ENCODE measurements at places on chromosomes 12 and 14.

- DNase-seq = no peak
Measured at GRCh38 chr12:92821142-92821541, 108.0 kb downstream of the EEA1 start.

DNA sequence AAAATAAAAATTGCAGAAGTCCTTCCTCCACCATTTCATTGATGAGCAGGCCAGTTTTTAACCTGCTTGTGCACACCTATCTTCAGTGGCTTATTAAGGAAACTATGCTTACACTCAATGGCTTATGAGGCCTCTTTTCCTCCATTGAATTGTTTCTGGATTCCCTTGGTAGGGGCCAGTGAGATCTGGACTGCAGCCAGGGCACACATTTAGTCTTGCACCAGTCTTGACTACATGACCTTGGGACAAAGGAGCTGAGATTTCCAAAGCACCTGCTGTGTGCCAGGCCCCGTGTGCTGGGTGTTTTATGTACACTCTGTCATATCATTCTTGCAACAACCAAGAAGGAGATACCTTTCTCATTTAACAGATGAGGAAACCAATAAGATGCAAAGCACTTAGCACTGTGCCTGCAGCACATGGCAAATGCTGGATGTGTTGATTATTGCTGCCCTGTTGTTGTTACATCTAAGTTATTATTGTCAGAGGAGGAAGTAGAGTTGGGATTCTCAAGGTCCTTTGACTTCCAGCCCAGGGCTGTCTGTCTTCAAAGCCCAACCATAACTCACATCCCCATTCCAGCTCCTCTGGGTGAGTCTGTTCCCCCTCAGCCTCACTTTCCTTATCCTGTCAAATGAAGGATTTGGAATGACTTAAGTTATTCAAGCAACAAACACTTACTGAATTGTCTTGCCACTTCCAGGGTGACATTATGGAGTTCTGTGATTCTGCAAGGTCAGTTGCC is 31.6 kb upstream of the RIN3 start:
- no peak for DNase-seq

GRCh38 chr14:53161758-53162435 is 8.8 kb upstream of the DDHD1 start:
- no peak for DNase-seq

DNA sequence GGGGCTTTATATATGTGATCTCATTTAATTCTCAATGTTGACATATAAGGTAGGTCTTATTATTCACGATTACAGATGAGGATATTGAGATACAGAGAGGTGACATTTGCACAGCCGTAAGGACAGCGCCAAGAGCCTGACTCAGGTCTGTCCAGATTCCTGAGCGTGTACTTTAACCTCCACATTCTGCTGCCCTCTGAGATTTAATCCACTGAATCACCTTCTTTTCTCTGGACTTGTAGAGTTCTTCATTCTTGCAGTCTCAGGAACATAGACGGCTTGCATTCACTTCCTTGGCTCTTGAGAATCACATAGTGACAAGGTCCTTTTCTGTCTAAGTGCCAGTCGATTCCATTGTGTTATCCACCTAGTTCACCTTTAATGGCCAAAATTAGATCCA is 141.0 kb upstream of the ARHGAP5 start:
- DNase-seq = no peak

- no peak for DNase-seq
Measured at GRCh38 chr12:21438643-21439042, 1.2 kb downstream of the PYROXD1 start.

DNA sequence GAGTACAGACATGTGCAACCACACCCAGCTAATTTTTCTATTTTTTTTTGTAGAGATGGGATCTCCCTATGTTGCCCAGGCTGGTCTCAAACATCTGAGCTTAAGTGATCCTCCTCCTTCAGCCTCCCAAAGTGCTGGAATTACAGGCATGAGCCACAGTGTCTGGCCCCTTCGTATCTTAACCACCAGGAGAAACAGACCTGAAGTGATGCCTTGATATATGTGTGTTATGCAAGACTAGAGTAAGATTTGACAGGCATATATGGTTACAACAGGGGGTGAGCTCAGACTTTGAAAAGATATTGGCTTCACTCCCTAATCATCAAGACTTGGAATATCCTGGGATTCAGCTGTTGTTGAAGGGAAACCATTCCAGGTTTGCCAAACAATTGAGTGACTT is 10.7 kb upstream of the GALNT6 start:
- DNase-seq = no peak

DNA sequence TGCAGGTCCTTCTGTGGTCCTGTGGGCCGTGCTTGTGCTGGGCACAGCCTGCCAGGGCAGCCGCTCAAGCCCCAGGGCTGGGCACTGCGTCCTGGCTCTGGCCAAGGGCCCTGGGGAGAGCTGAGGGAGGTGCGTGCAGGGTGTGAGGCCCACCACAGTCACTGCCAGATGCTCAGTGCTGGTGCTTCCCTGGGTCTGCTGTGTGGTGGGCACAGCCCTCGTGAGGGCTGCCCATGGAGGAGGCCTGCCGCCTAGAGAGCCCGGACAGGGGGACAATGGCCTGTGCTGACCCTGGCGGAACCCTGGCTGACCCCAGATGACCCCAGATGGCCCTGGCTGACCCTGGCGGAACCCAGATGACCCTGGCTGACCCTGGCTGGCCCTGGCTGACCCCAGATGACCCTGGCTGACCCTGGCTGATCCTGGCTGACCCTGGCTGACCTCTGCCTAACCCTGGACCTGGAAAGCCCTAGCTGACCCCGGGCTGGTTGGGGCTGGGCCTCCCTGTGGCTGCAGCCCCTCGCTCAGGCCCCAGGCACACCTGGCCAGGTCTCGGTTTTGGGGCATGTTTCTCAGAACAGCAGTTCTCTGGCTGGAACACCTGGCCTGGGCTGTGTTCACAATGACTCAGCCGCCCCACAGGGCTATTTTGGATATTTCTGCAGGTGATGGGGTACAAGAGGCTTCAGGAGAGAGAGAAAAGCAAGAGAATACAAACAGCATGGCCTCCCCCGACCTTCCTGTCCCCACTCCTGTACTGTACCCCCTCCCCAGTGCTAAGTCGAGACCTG is 55.4 kb downstream of the TMEM121 start:
- no peak for DNase-seq

GRCh38 chr14:100381395-100382105 is 58.4 kb downstream of the SLC25A47 start:
- DNase-seq = no peak

GRCh38 chr12:23535441-23535840 is 414.0 kb downstream of the SOX5 start:
- DNase-seq = no peak

DNA sequence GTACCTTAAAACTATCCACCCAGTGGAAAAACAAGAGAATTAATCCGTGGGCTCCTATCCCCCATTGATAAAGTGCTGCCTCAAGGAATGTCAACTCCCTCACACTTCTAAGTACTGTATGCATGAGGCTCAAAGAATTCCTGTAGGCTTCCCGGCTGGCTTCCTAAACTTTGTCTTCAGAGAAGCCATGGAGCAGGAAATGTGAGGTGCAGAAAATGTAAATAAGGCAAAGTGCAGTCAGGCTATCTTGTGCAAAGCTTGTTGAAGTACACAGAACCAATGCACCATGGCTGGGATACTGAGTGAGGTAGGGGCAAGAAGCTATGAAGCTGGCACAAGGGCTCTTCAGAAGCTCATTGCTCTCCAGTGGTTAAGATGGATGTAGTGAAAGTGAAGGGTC is 611.0 kb downstream of the FSCB start:
- DNase-seq = no peak

DNA sequence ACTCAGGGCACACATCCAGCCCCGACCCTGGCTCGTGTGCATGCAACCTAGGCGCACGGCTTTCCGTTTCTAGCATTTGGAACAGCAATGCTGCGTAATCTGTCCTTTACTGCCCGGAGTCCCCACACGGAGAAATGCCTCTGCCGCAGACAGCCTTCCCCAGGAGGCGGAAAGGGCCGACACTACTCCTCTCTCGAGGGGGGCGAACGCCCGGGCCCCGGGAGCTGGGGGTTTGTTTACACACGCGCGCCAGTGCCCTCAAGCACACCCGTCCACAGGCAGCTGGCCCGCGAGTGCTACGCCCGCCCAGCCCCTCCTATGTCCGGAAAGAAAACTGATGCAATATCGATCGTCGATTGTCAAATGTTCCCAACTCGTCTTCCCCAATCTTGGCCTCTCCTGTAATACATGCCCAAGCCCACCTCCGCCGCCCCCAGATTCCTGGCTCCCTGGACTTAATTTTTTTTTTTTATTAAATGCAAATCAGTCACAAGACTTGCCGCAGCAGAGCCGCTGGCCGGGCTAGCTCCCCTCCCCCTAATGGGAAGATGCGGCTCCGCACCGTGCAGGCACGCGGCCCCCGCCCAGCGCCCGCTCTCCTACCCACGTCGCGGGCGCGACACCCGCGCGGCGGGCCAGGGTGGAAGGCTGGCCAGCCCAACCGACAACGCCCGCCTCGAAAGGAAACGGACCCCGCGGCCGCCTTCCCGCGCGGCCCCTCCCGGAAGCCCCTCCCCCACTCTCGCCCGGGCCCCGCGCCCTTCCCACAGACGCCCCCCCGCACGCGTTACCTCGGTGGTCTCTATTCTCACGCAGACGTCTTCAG is 642 bp downstream of the SLC38A2 start:
- no peak for DNase-seq

DNA sequence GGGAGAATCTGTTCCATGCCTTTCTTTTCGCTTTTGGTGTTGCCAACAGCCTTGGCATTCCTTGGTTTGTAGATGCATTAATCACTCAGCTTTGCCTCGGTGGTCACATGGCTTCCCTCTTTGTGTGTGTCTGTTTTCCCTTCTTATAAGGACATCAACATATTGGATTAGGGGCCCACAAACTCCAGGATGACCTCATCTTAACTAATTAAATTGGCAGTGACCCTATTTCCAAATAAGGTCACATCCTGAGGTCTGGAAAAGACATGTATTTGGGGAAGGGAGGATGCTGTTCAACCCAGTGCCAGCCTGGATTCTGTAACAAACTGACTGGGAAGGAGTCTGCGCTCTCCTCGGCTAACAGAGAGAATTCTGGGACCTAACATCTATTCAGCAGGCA is 365.7 kb upstream of the FKBP4 start:
- no peak for DNase-seq

- peak; percentile 35 for DNase-seq
Measured at GRCh38 chr14:50099335-50099734, 17.0 kb downstream of the VCPKMT start.

- no peak for DNase-seq
Measured at GRCh38 chr12:132428936-132429601, 60.9 kb upstream of the FBRSL1 start.

GRCh38 chr14:99473458-99473857 is 7.2 kb downstream of the SETD3 start:
- no peak for DNase-seq

GRCh38 chr14:67820428-67820971 is 921 bp downstream of the RAD51B start:
- peak; percentile 66 for DNase-seq

DNA sequence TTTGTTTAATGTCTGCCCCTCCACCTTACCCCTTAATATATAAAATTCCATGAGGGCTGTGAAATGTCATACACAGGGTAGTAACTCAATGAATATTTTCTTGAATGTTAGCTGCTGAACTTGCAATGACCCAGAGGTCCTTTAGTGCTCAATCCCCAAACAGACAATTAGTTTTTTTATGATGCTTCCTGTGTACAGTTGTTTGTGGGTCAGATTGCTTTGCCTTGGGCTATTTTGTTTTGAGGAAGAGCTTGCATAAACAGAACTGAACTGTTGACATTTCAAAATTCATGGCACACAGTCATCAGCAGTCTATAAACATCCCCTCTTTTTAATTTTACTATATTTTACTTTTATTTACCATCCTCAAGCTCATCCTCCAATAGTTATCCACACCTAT is 820.5 kb upstream of the SEL1L start:
- no peak for DNase-seq
